PC-9 (cell line): ENCODE measurements at places on chromosomes 1 and 21.
A peak's percentile ranks its signal among the peaks of the same experiment; 100 is the strongest.

DNA sequence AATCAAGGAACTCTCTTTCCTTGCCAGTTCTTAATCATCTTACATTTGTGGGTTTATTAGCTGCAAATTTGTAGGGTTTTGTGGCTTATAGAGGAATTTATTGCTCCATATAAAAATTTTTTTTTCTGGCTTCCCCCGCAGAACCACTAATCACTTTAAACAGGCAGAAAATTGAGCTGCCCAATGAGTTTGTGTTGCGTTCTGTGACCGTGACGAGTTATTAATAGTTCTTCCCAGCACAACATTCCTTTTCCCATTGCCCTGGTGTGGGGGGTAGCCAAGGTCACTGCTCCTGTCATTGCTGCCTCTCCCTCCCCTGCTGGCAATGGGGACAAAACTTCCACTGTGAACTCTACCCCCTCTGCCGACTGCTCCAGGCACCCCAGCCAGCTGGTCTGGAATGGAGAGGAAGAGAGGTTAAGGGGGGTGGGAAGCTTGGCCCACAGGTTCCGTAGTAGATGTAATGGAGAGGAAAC, 55.1 kb downstream of the UBE2T start:
- no peak for DNase-seq

DNA sequence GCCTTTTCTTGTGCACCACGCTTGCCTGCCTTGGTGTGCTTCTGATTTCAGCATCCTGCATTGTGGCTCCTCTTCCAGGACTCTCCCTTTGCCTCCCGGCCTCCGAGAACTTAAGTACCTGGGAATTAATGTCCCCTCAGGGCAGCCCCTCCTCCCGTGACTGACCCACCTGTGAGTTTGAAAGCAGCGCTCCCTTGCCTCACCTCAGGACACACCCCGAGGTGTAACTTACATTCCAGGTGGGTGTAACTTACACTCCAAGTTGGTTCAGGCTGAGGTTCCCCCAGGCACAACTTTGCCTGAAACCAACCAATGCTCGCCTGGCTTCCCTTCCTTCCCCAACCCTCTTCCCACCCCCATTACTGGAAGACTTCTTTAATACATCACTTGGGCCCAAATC, 161.4 kb downstream of the KAZN start:
- DNase-seq, result no peak

- DNase-seq, result peak; percentile 89
Observed at GRCh38 chr1:94807742-94808491, 12.2 kb upstream of the SLC44A3 start.

DNA sequence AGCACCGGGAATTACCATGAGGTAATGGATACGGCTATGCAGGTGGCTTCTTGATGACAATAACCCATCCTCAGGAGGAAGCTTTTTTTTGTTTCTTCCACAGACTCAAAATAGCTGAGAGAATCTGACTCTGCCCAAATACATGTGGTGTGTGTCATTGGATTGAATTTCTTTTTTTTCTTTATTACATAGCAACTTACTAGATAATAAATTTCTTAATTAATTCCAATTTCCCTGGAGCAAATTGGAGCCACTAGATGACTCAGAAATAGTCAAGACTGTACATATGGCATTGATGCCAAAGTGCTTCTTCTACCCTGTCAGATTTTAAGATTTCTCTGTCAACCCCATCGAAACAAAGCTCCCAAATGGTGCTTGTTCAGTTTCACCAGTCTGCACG, 42.7 kb downstream of the L1TD1 start:
- peak; percentile 40 for DNase-seq

DNA sequence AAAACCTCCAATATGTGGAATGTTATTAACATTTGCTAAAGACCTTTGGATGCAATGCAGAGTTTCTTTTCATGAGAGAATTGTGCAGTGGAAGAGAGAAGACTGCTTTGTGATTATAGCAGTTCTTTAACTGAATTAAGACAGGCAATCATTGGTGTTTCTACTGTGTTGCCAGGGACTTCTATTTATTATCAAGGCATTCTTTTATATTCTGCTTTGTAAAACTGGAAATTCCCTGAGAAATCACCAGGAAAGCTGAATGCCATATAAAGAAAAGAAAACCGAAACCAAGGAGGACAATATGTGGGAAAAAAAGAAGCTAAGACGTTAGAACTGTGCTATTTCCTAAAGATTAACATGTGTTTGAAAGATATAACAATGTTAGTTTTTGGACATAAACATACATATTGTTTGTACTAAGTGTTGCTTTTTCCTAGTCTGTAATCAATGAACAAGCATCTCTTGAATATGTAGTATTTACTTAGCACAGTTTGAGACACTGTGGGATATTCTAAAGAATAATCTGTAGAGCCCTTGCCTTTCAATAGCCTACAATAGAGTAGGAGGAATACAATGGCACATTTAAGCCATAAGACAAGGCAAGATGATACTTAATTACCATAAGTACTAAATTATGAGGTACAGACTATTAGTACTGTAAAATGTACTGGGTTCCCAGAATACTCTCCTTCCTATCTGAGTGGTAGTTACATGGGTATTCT, 47.1 kb downstream of the EXTL2 start:
- no peak for DNase-seq
